ENCODE measurements at places on chromosomes 16 and 17. TPM values are rescaled to one million over a fixed set of nuclear protein-coding genes. Genes with fewer than 3 reads are reported as not detected.

Gene PLEKHG4
- total RNA-seq = 16.5 TPM

Gene HS3ST4
- not detected for total RNA-seq

DNA sequence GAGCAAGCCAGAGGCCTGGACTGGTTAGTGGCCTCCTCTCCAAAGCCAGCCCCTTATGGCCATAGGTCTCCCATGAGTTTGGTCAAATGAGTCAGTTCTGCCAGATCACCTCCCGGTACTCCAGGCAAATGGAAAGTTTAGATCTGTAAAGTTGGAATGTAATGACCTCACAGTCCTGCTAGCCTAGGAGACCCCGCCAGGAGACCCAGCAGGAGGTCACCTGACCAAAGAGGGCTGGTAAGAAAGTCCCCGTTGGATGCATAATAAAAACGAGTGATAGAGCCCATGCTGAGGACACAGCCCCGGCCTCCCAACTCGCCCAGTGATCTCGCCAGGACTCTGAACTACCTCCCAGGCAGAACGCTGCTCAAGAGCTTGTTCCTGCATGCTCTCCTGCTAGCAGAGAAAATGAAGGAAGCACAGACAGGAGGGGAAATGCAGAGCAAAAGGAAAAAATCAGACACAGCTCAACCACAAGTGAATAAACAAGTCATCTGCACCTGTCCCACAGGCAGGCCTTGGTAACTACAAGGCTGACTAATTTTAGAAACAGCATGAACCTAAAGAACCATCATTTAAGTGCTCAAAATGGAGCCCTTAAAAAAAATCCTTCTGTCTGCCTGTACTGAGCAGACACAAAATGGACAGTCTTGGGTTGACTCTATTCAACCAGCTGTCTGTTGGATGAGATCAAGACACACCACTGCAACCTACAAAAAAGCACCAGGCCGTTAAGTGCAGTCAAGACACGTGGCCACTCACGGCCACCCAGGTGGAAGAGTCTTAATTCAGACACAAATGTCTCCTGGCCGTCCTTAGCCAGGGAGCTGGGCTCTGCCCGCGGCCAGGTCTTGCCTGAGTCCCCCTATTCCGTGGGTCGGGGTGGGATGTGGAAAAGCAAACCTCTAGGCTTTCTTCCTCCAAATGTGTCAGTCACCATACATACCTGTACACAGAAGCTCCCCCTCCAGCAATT lies 9.2 kb downstream of the CDIP1 start:
- no peaks in the 10 kb centered on the region for H3K27me3 ChIP-seq
- peak overlapping the region; percentile 66 for H3K27ac ChIP-seq
- H3K36me3 ChIP-seq = no peaks in the 10 kb centered on the region
- H3K4me1 ChIP-seq = peaks cover 29% of the 10 kb centered on the region
- DNase-seq = no peak
- no peak overlapping the region for H3K4me3 ChIP-seq

GRCh38 chr17:77346765-77347164 lies 206.0 kb downstream of the SEC14L1 start:
- no peak overlapping the region for H3K4me3 ChIP-seq
- peaks cover 13% of the 10 kb centered on the region for H3K4me1 ChIP-seq
- H3K27ac ChIP-seq = no peak overlapping the region
- H3K36me3 ChIP-seq = no peaks in the 10 kb centered on the region

DNA sequence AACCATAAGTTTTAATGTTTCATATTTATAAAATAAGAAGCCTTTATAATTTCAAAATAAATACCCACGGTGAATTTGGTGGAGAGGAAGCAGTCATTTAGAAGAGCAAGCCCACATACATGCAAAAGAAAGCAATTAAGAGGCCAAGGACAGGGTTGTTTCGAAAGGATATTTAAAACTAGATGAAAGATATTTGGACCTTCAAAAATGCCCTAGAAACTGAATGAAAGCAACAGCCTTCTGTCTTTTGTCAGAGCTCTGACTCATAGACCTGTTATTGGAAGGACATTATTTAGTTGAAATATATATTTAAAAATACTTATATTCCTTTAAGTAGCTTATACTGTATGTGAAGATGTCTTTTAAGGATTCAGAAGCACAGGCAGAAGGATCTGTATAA lies 8.6 kb upstream of the METTL9 start:
- no peaks in the 10 kb centered on the region for H3K36me3 ChIP-seq
- H3K4me3 ChIP-seq = no peak overlapping the region
- H3K4me1 ChIP-seq = no peaks in the 10 kb centered on the region
- no peak overlapping the region for H3K27ac ChIP-seq

Gene GPS1
- total RNA-seq = 174 TPM

GRCh38 chr16:74226338-74226954 lies 70.2 kb upstream of the PSMD7 start:
- DNase-seq = no peak
- H3K36me3 ChIP-seq = no peaks in the 10 kb centered on the region
- no peaks in the 10 kb centered on the region for H3K4me1 ChIP-seq
- H3K27ac ChIP-seq = no peak overlapping the region
- H3K4me3 ChIP-seq = no peak overlapping the region

Gene TMEM208
- total RNA-seq = 35.8 TPM

- H3K4me3 ChIP-seq = no peak overlapping the region
- H3K4me1 ChIP-seq = peaks cover 15% of the 10 kb centered on the region
- peak overlapping the region; percentile 55 for H3K27ac ChIP-seq
- no peak for DNase-seq
Measured at GRCh38 chr16:4682616-4683254, 10.6 kb upstream of the NUDT16L1 start.

Gene SLC5A10
- not detected for total RNA-seq

Gene IRF8
- total RNA-seq = 2.9 TPM

Gene CPNE7
- total RNA-seq = not detected

- H3K27ac ChIP-seq = no peak overlapping the region
- no peaks in the 10 kb centered on the region for H3K36me3 ChIP-seq
- H3K4me1 ChIP-seq = peaks cover 7% of the 10 kb centered on the region
Measured at GRCh38 chr17:6551356-6551755, 5.0 kb downstream of the PITPNM3 start.

DNA sequence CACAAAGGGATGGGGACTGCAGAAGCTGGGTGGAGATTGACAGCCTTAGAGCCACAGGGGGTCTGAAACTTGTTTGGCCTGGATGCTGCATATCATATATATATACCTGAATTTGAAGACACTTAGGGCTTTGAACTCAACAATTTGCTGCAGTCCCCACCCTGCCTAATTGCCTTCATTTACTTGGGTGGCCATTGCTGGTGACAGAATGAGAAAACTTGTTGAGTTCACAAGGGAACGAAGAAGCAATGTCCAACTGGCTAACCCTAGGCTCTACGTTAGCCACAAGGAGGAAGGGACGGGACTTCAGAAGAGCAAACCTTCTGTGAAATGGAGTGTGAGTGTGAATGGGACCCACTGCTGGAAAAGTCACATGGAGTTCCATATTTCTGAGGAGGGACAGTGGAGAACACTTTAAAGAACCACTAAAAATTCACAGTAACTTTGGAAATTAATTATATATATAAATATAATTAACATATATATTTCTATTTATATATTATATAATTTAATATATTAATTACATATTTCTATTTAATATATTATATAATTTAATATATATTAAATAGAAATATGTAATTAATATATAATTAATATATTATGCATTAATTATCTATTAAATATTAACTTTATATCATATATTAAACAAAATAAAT lies 215.3 kb upstream of the SOX9 start:
- no peaks in the 10 kb centered on the region for H3K36me3 ChIP-seq
- no peak for DNase-seq
- no peaks in the 10 kb centered on the region for H3K27me3 ChIP-seq
- H3K27ac ChIP-seq = no peak overlapping the region

GRCh38 chr17:44795421-44795820 lies 34.7 kb downstream of the GJC1 start:
- H3K4me1 ChIP-seq = peaks cover 14% of the 10 kb centered on the region
- no peaks in the 10 kb centered on the region for H3K36me3 ChIP-seq
- no peak overlapping the region for H3K4me3 ChIP-seq
- no peaks in the 10 kb centered on the region for H3K27me3 ChIP-seq
- H3K27ac ChIP-seq = peak overlapping the region; percentile 54
- DNase-seq = no peak

DNA sequence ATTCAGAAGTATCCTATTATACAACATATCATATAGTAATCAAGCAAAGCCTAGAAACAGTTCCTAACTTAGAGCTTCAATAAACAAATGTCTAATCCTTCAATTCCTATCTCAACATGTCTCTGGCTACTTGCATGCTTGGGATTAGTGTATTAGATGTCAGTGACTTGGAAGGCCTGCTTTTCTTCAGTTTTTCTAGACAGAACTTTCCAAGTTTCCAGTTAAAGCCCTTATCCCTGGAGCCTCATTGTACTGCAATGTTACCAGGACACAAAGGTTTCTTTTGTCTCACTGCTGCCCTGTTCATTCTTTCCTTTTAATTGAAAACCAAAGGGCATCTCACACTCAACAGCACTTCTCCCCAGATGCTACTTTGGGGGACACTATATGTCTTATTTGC lies 16.5 kb downstream of the PSME3IP1 start:
- no peak overlapping the region for H3K27ac ChIP-seq
- H3K4me1 ChIP-seq = no peaks in the 10 kb centered on the region
- no peak overlapping the region for H3K4me3 ChIP-seq
- no peaks in the 10 kb centered on the region for H3K36me3 ChIP-seq
- DNase-seq = no peak

DNA sequence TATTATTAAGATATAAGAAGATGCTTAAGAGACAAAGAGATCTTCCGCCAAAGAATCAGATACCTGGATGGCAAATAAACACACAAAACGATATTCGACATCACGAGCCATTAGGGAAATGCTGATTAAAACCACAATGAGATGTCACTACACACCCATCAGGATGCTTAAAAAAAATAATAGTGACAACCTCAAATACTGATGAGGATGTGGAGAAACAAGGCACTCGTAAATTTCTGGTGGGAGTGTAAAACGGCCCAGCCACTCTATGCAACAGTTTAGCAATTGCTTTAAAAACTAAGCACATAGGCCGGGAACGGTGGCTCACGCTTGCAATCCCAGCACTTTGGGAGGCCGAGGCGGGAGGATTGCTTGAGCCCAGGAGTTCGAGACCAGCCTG lies 39.4 kb downstream of the TBC1D16 start:
- H3K27me3 ChIP-seq = peaks cover 12% of the 10 kb centered on the region
- H3K36me3 ChIP-seq = no peaks in the 10 kb centered on the region
- no peaks in the 10 kb centered on the region for H3K4me1 ChIP-seq
- H3K4me3 ChIP-seq = no peak overlapping the region
- no peak for DNase-seq

DNA sequence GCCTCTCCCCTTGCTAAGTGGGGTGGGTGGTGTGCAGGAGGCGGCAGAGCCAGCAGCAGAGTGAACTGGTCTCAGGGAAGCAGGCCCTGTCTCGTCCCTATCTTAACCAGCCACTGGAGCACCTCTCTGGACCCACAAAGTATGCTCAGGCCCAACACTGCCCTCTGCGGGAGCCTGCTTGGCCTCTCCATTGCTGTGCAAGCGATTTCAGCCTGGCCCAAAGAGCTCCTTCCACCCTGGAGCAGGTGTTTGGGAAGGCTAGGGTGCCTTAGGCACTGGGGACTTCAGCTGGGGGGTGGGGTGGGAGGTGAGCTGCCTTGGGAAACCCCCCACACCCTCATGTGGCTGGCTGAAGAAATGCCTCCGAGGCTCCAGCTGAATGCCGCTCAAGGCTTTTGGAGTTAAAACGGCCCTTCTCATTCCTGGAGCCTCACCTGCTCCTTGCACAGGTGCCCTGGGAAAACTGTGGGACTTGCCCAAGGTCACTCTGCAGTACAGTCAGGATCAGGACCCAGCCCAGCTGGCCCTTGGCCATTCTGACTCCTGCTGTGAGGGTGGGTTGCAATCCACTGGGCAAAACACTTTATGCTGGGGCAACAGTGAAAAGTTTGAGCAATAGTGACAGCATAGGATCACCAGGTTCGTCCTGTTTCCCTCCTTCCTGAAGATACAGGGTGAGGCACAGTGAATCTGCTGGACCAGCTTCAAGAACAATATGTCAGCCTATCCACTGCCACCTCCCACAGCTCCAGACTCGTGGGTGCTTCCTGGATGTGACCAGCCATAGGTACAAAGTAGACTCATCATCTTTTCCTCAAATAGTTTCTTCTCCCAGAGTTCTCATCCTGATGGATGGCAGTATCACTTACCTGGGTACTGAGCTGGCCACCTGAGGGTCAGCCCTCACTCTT lies 5.9 kb upstream of the UBE2O start:
- H3K4me1 ChIP-seq = no peaks in the 10 kb centered on the region
- no peak overlapping the region for H3K4me3 ChIP-seq
- DNase-seq = no peak
- no peaks in the 10 kb centered on the region for H3K36me3 ChIP-seq
- no peaks in the 10 kb centered on the region for H3K27me3 ChIP-seq
- no peak overlapping the region for H3K27ac ChIP-seq

DNA sequence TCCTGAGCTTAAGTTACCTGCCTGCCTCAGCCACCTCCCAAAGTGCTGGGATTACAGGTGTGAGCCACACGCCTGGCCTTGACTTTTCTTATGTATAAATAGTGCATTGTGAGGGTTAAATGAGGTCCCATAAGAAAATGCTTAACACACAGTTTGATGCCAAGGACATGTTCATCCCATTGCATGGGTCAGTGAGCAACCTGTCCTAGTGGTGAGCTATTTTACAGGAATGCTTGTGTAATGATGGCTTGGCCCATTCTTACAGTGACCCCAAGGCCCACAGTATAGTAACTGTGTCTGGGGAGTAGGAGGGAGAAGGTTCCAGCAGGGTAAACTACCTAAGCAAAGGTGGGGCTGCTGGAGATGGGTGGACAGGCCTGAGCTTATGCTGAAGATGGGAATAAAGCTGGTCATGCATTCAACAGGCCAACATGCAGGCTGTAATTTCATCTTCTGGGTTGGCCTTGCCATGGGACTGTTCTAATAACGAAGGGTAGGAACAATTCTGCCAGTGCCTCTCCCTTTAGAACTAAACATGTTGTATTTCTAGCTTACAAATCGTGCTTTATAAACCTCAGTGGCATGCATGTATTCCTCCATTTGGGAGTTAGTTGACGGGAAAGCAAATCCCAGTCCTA lies 6.2 kb downstream of the ACSF2 start:
- peaks cover 66% of the 10 kb centered on the region for H3K4me1 ChIP-seq
- no peaks in the 10 kb centered on the region for H3K27me3 ChIP-seq
- H3K27ac ChIP-seq = peak overlapping the region; percentile 96
- no peaks in the 10 kb centered on the region for H3K36me3 ChIP-seq

- H3K4me3 ChIP-seq = no peak overlapping the region
- no peak overlapping the region for H3K27ac ChIP-seq
- no peaks in the 10 kb centered on the region for H3K4me1 ChIP-seq
- H3K27me3 ChIP-seq = no peaks in the 10 kb centered on the region
- DNase-seq = no peak
Measured at GRCh38 chr16:74024953-74025352, 271.7 kb upstream of the PSMD7 start.

Gene NKD1
- 0.22 TPM for total RNA-seq

DNA sequence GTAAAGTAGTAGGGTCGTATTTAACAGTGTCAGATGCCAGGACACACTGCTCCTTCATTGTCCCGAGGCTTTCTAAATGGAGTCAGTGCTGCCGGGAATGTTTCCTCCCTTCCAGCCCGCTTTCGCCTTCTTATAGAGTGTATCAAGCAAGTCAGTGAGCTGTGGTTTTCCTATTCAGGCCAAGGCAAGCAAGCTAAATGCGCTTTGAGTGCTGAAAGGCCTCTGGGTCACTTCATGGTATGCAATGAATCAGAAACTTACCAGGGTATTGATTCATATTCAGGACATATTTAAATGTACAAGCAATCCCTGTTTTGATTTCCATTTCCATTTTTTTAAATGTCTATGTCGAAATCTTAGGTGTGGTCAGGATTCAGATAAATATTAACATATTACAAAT lies 327.9 kb upstream of the SOX9 start:
- no peak overlapping the region for H3K27ac ChIP-seq
- H3K27me3 ChIP-seq = no peaks in the 10 kb centered on the region
- H3K4me1 ChIP-seq = no peaks in the 10 kb centered on the region
- H3K4me3 ChIP-seq = no peak overlapping the region

Data from gastrocnemius medialis (tissue), 4 donors.